ENCODE measurements at places on chromosomes 2 and 18.
A peak's percentile ranks its signal among the peaks of the same experiment; 100 is the strongest.

- no peaks in the 10 kb centered on the region for H3K36me3 ChIP-seq
- no peak overlapping the region for H3K4me3 ChIP-seq
- no peaks in the 10 kb centered on the region for H3K27me3 ChIP-seq
- peaks cover 24% of the 10 kb centered on the region for H3K4me1 ChIP-seq
- DNase-seq, result no peak
Measured at GRCh38 chr2:220221992-220222391, 594.6 kb downstream of the SLC4A3 start.

DNA sequence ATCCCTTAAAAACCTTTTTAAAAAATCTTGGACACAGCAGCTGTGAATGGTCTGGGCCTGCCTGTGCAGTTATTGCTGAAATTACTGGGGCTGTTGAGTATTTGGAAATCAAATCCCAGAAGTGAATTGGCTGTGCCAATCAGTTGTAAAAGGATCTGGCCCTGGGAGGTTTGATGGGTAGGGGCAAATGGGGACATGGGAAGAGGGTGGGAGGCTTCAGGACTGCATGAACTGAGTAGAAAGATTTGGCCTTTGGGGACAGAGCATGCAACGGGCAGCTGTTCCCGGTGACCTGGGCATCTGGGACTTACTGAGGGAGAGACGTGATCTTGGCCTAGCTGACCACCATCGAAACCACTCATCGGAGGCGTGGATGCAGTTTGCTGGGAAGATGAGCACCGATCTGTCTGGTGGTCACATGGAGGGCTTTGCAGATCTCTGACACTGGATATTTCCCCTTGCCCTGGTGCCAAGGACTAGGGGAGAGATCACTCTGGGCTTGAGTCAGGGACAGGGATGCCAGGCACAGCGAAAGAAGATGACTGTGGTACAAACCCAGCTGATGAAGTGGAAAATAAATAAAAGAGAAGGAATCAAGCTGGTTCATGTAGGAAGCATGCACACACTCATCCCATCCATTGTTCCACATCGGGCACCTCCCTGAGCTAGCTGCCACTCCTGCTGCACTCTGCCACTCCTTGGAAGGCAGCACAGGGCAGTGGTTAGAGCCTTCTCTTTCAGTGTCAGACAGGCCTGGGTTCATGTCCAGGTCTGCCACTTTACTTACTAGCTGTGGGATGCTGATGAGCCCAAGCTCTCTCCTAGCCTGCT is 58.4 kb downstream of the SEMA4F start:
- H3K27ac ChIP-seq, result no peak overlapping the region
- no peaks in the 10 kb centered on the region for H3K36me3 ChIP-seq
- no peak for DNase-seq
- H3K27me3 ChIP-seq, result no peaks in the 10 kb centered on the region

GRCh38 chr2:16548036-16548435 is 117.6 kb downstream of the CYRIA start:
- no peak for DNase-seq
- peaks cover 9% of the 10 kb centered on the region for H3K36me3 ChIP-seq
- H3K27ac ChIP-seq, result no peak overlapping the region
- no peaks in the 10 kb centered on the region for H3K27me3 ChIP-seq

DNA sequence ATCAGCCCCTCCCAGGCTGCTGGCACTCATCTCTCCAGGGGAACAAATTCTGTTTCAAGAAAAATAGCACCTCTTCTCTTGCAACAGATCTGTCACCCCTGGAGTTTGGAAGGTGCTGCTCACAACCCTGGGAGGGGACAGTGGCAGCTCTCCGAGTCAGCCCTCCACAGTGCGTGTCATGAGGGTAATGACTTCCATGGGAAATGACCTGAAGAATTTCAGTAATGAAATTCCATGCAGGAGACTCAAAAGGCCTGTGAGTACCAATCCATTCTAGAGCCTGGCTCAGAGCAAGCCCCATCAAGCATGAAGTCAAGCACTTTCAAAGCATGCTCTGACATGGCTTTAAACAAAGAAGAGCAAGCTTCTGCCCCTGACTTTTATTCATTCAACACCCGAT is 276.3 kb upstream of the PARD3B start:
- no peaks in the 10 kb centered on the region for H3K4me1 ChIP-seq
- no peak overlapping the region for H3K4me3 ChIP-seq
- H3K27ac ChIP-seq, result no peak overlapping the region
- H3K27me3 ChIP-seq, result no peaks in the 10 kb centered on the region

- H3K36me3 ChIP-seq, result no peaks in the 10 kb centered on the region
- H3K4me1 ChIP-seq, result peaks cover 36% of the 10 kb centered on the region
- DNase-seq, result no peak
- H3K4me3 ChIP-seq, result no peak overlapping the region
- no peaks in the 10 kb centered on the region for H3K27me3 ChIP-seq
- H3K27ac ChIP-seq, result peak overlapping the region; percentile 11
Measured at GRCh38 chr2:168583064-168583709, 127.1 kb downstream of the CERS6 start.

GRCh38 chr2:217433522-217433921 is 569.3 kb downstream of the TNS1 start:
- peaks cover 61% of the 10 kb centered on the region for H3K4me1 ChIP-seq
- H3K27ac ChIP-seq, result peak overlapping the region; percentile 75
- no peak for DNase-seq
- no peaks in the 10 kb centered on the region for H3K36me3 ChIP-seq

DNA sequence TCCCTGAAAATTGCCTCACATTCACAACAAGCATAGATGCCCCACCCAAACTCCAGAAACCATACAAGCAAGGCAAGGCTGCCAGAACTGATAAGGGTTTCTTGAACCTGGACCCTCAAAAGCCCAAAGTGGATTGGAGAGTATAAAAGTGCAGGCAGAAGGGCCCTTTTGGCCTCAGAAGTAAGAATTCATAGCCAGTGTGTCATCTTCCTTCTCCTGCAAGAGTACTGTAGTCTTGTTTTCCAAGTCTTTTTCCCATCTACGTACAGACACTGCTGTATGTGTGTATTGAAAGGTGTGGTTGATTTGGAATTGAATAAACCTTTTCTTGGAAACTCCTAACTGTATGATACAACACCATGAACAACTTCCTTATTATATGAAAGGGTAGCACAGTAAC is 46.8 kb downstream of the ZC3H15 start:
- no peak overlapping the region for H3K4me3 ChIP-seq
- no peak for DNase-seq
- H3K36me3 ChIP-seq, result no peaks in the 10 kb centered on the region
- no peak overlapping the region for H3K27ac ChIP-seq

- H3K4me1 ChIP-seq, result no peaks in the 10 kb centered on the region
- no peak overlapping the region for H3K27ac ChIP-seq
- no peaks in the 10 kb centered on the region for H3K36me3 ChIP-seq
- DNase-seq, result no peak
- H3K27me3 ChIP-seq, result no peaks in the 10 kb centered on the region
Measured at GRCh38 chr2:66273933-66274490, 160.9 kb upstream of the MEIS1 start.

GRCh38 chr18:3566851-3567250 is 116.9 kb downstream of the TGIF1 start:
- H3K27me3 ChIP-seq, result no peaks in the 10 kb centered on the region
- no peak overlapping the region for H3K27ac ChIP-seq
- no peaks in the 10 kb centered on the region for H3K36me3 ChIP-seq
- DNase-seq, result no peak
- H3K4me1 ChIP-seq, result no peaks in the 10 kb centered on the region
- no peak overlapping the region for H3K4me3 ChIP-seq

DNA sequence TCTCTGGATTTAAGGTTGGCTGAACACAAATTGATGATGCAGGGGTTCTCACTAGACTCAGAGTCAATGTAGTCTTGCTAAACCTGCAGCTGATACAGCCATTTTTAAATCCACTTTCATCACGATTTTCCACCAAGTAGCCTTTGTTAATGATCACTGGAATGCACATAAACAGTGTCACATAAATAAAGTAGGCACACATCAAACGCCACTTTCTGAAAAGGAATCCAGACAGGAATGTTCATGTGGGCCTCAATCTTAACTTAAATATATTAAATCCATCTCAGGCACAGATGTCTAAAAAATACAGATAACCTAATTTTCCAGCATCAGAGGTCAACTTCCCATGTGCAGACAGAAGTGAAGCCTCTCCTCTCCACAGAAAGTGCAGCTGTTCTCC is 58.3 kb downstream of the LAMA1 start:
- no peaks in the 10 kb centered on the region for H3K36me3 ChIP-seq
- no peak overlapping the region for H3K4me3 ChIP-seq
- H3K27ac ChIP-seq, result no peak overlapping the region
- H3K4me1 ChIP-seq, result no peaks in the 10 kb centered on the region
- DNase-seq, result no peak

DNA sequence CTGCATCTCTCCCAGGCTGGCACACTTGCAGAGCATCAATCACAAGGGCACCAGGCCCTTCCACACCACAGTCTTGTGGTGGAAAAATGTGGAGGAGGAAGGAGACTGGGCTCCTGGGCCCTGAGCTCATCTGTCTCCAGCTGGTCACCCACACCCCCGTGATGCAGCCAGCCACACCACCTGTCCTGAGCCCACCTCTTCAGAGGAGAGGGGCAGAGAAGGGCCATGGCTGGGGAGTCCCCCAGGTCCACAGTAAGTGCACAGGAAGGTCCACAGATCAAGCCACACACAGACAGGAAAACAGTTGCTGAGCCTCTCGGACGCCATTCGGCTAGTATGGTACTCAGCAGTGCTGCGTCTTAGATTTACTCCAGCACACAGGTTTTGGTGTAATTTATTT is 203.5 kb upstream of the SALL3 start:
- H3K4me1 ChIP-seq, result no peaks in the 10 kb centered on the region
- no peak overlapping the region for H3K27ac ChIP-seq
- no peak overlapping the region for H3K4me3 ChIP-seq
- H3K36me3 ChIP-seq, result no peaks in the 10 kb centered on the region

DNA sequence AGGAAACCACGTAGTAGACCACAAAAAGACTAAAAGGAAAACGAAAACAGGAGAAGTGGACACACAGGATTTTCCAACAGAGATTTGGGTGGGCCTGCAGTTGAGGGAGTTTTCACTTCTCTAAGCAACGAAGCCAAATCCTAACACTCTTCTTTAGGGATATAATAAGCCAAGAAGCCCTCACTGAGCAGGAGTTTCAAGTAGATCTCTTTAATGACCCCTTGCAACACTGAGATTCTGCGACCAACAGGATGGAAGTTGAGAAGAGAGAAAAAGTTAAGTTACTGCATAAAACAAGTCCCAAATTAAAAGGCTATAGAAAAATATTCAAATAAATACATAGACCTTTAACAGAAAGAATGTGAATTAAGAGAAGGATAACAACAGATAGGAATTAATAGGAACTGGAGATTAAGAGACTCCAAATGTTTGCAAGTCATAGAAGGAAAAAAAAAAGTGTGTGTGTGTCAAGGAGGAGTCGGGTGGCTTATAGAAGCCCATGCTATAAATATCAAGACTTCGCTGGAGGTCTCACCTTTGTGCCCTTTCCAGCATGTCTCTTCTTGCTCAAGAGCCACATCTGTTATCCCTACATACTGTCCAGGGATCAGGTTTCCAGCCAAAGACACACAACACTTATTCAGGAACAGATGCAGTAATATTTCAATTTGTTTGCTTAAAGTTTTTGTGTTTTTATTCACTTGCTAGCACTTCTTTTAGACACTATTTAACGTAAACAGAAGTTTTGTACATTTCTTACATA is 69.4 kb upstream of the ARHGAP28 start:
- H3K27me3 ChIP-seq, result no peaks in the 10 kb centered on the region
- H3K27ac ChIP-seq, result no peak overlapping the region
- no peak for DNase-seq
- H3K36me3 ChIP-seq, result no peaks in the 10 kb centered on the region

DNA sequence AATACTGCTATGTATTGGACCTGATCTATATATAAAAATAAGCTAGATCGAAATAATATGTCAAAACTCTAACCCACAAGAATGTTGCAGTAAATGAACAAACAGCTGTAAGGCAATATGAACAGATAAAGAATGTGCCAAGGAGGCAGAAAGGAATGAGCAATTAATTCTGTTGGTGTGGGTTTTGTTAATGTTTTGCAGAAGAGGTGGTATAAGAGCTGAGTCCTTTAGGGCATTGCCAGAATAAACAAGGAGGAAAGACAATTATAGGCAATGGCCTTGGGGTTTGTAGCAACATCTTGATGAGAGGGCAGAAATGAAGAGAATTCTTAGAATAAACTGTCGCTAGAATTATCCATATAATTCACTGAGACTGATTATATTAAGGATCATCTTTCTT is 240.9 kb upstream of the GULP1 start:
- no peak overlapping the region for H3K27ac ChIP-seq
- no peak for DNase-seq
- no peaks in the 10 kb centered on the region for H3K4me1 ChIP-seq
- H3K4me3 ChIP-seq, result no peak overlapping the region

GRCh38 chr2:2107627-2108026 is 223.4 kb downstream of the MYT1L start:
- DNase-seq, result no peak
- H3K36me3 ChIP-seq, result no peaks in the 10 kb centered on the region
- no peak overlapping the region for H3K27ac ChIP-seq
- no peaks in the 10 kb centered on the region for H3K27me3 ChIP-seq

DNA sequence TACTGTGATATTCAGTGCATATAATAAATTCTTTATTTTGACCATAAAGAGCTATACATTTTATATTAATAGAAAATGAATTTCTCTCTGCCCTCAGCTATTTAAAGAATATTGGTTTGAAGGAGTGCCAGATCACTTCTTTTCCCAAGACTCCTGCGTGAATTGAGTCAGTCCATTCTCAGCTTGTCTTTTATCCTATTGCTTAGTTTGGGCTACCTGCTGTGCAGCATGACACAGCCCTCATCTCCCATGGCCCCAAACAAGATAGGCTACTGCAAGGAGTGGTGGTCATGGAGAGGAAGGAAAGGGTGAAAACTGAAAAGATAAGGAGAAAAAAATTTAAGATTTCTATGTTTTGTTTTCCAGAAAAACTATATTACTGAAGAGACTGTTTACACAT is 10.1 kb upstream of the FBXO11 start:
- no peaks in the 10 kb centered on the region for H3K27me3 ChIP-seq
- H3K27ac ChIP-seq, result no peak overlapping the region
- no peaks in the 10 kb centered on the region for H3K4me1 ChIP-seq
- no peak for DNase-seq
- no peak overlapping the region for H3K4me3 ChIP-seq

DNA sequence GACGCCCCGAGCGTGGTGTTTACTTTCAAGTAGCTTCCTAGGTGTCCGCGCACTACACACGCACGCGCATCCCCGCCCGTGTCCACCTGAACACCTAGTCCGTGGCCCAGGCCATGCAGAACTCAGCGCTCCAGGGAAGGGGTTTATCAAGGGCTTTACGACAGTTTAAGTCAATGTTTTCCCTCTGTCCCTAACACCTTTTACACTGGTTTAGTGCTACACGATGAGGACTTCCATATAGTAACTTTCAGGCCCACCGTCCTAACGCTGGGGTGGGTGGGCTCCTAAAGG is 1.4 kb upstream of the BCL2 start:
- no peaks in the 10 kb centered on the region for H3K36me3 ChIP-seq
- no peak for DNase-seq
- H3K4me1 ChIP-seq, result peaks cover 28% of the 10 kb centered on the region
- peak overlapping the region; percentile 84 for H3K4me3 ChIP-seq

DNA sequence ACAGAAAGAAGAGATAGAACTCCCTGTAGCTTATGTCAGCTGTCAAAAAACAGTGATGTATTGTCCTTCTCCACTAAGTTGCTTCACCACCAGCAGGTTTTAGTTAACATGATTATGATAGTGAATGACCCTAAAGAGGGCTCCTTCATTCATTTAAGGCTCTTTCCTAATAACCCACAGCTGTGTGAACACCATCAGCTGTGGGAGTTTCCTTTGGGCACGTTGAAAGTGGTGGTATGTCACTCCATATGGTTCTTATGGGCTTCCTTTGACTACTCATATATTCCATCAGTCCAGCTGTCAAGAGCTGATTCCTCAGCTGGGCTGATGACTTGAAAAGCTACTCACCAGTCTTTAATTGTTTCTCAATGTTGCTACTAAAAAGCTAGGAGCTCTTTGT is 210.3 kb downstream of the UBE2E3 start:
- H3K27ac ChIP-seq, result no peak overlapping the region
- no peak overlapping the region for H3K4me3 ChIP-seq
- H3K4me1 ChIP-seq, result no peaks in the 10 kb centered on the region
- DNase-seq, result no peak

All from vagina (tissue), 2 donors.